CD8-positive, alpha-beta T cell (primary cell): ENCODE measurements at places on chromosomes 1 and 21.

DNA sequence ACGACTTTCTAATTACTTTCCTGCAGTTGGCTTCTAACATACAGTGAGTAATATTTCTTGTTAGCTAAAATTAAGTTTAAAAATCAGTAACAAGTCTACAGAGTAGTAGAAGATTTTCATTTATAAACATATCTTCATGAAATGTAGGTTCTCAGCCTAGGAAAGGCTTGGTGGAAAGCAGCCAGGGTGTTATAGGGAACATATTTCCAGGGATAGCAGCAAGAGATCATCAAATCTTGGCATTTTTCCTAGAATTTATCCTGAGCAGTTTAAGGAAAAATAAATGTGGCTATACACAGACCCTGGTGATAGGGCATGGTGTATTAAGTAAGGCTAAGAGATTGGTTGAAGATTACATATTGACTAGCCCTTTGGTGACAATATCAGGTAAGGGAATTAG, 203.5 kb upstream of the NEGR1 start:
- DNase-seq, result no peak

GRCh38 chr21:42189860-42190485, 29.0 kb upstream of the ABCG1 start:
- no peak for DNase-seq

- DNase-seq, result no peak
These were observed 39.7 kb downstream of the TOMM20 start for GRCh38 chr1:235088907-235089306.

DNA sequence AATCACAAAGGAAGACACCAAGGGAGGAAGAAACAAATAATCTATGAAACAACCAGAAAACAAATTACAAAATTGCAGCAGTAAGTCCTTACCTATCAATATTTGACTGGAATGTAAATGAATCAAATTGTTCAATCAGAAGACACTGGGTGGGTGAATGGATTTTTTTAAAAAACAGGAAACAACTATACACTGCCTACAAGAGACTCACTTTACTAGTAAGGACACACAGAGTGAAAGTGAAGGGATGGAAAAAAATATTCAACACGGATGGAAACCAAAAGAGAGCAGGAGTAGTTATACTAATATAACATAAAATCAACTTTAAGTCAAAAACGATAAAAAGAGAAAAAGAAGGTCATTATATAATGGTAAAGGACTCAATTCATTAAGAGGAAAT, 6.4 kb upstream of the PRSS38 start:
- DNase-seq, result no peak

DNA sequence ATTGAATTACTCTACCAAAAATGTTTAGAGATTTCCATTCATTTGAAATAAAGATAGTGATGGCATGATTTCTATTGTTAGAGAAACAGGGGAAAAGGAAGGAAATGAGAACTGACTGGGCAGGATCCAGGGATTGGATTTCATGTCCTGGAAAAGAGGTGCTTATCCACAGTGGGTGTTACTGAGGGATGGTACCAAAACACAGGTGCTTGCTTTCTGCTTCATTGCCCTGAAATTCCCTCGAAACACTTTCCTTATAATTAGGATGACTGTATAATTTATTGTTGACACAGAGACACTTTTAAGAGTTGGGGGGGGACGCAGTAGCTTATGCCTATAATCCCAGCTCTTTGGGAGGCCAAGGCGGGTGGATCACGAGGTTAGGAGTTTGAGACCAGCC, 185.0 kb upstream of the KCNK2 start:
- no peak for DNase-seq
